ENCODE measurements at places on chromosomes 4 and X. TPM values are rescaled to one million over a fixed set of nuclear protein-coding genes. Genes with fewer than 3 reads are reported as not detected.

Gene DOK7
- 0.08 TPM for total RNA-seq

Gene SERTM2
- total RNA-seq: not detected

Gene TAPT1
- 12.3 TPM for total RNA-seq

Gene IL13RA1
- 57.8 TPM for total RNA-seq
